ENCODE measurements at places on chromosomes 4 and X. TPM values are rescaled to one million over a fixed set of nuclear protein-coding genes. Genes with fewer than 3 reads are reported as not detected.

DNA sequence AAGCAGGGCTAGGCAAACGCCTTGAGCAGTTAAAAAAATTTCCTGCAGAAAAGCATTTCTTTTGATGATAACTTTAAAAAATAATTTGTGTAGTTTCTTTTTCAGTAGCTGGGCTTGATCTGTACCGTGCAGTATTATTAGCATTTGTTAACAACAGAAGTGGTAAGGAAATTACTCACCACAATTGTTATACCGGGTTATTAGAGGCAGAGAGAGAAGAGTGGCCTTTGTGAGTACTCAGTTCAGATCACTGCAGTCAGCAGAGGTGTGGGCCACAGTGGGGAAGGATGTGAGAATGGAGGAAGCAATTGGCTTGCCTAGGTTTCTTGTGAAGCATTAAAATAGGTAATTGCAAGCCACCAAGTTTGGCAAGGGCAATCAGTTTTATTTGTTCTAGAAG lies 14.3 kb upstream of the IL21 start:
- no peak overlapping the region for H3K4me3 ChIP-seq
- no peaks in the 10 kb centered on the region for H3K36me3 ChIP-seq
- no peak overlapping the region for H3K27ac ChIP-seq
- DNase-seq: no peak
- H3K4me1 ChIP-seq: peaks cover 10% of the 10 kb centered on the region

DNA sequence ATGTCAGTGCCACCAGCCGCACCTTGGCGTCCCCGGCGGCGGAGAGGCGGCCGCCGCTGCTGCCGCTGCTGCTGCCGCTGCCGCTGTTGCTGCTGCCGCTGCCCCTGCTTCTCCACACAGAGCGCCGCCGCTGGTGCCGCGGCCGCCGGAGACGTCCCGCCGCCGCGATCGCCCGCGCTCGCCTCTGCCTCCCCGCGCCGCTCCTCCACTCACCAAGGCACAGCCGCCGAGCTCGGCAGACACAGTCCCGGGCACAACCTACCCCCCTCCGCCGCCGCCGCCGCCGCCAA lies at the start of gene PPP3CA:
Gene PPP3CA, minus strand, starts transcription at position 260 of the 290 bp plus-strand sequence.
- DNase-seq: no peak
- H3K27ac ChIP-seq: peak within 1 kb of the TSS; percentile 94
- peaks cover 5% of the 10 kb centered on the region for H3K27me3 ChIP-seq
- peak within 1 kb of the TSS; percentile 95 for H3K4me3 ChIP-seq

- H3K36me3 ChIP-seq: no peaks in the 10 kb centered on the region
- no peak overlapping the region for H3K27ac ChIP-seq
- H3K27me3 ChIP-seq: peaks cover 4% of the 10 kb centered on the region
- no peak for DNase-seq
- peaks cover 7% of the 10 kb centered on the region for H3K4me1 ChIP-seq
Observed at GRCh38 chr4:68288393-68288740, 42.9 kb upstream of the TMPRSS11B start.

DNA sequence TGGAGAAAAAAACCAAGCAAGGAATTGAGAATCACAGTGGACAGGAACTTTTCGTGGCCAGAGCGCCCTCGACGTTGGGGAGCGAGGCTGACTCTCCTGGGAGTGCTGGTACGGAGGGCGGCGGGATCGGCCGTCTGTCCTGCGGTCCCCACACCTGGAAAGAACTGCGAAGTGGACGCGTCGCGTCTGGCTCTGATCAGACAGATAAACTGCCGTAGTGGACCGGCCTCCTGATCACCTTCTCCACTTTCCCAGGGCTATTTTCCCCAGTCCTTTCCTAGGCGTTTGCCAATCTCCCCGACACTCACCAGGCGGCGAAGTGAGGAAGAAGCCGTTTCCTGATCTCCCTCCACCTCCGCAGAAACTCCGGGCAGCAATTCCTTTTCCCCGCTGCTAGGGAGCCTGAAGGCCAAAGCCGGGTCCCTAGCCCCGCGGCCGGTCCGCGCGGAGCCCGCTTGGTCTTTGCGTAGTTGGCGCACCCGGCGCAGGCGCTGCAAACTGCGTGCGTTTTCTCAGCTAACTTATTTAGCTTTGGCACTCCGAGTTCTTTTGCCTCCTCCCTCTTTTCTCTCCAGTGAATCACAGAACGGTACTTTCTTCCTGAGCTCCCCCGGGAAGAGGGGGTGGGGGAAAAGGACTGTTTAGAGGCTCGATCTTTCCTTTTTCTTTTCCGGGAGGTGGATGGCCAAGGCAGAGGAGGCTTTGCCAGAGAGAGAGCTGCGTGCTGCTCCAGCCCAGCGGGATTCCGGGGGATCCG lies at the start of gene ARSJ:
Gene ARSJ, minus strand, starts transcription at position 500 of the 757 bp plus-strand sequence. CDS start 813 bp downstream, outside the sequence.
- peak within 1 kb of the TSS; percentile 92 for H3K4me3 ChIP-seq
- peaks cover 46% of the 10 kb centered on the region for H3K4me1 ChIP-seq
- H3K27ac ChIP-seq: peak within 1 kb of the TSS; percentile 94
- DNase-seq: peak; percentile 71

- H3K4me1 ChIP-seq: peaks cover 17% of the 10 kb centered on the region
- H3K27ac ChIP-seq: no peak overlapping the region
- no peaks in the 10 kb centered on the region for H3K36me3 ChIP-seq
Observed at GRCh38 chrX:15497865-15498264, 2.7 kb upstream of the BMX start.

DNA sequence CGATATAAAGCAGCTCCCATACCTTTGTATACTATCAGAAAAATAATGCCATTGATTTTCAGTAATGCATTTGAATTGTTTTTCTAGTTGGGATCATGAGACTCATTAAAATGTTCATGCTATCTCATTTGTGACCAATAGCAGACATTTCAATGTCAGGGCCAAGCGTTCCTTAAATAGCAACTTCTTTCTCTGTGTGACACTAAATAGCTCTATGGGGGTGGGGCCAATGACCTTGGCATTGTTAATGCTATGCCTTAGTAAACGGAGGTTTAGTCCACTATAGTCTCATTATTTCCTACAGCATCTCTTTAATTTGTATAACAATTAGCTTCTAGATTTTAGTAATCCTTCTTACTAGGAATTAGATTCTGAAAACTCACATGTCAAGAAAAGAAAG lies 48.6 kb upstream of the ARHGAP24 start:
- peaks cover 14% of the 10 kb centered on the region for H3K4me1 ChIP-seq
- H3K27me3 ChIP-seq: peaks cover 2% of the 10 kb centered on the region
- H3K4me3 ChIP-seq: no peak overlapping the region
- H3K36me3 ChIP-seq: no peaks in the 10 kb centered on the region
- H3K27ac ChIP-seq: no peak overlapping the region
- DNase-seq: no peak

- H3K27me3 ChIP-seq: no peaks in the 10 kb centered on the region
- DNase-seq: no peak
- H3K27ac ChIP-seq: no peak overlapping the region
- H3K4me1 ChIP-seq: peaks cover 9% of the 10 kb centered on the region
- H3K4me3 ChIP-seq: no peak overlapping the region
Observed at GRCh38 chr4:107650251-107650650, 69.8 kb downstream of the PAPSS1 start.

DNA sequence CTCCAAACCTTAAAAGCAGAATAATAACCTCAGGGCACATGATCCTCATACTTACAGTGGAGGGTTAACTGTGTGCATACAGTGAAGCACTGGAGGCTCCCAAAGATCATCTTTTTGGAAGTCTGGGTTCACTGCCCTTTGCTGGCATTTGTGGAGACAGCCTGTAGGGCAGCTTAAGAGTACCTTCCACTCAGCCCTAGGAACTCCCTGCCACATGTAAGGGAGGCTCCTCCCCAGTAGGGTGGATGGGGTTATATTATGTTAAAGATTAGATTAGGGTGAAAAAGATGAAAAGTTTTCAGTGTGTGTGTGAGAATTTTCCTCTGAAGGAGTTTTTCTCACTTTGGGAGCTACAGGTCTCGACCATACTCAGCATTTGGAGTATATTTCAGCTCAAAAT lies 388.4 kb downstream of the RAB28 start:
- H3K4me1 ChIP-seq: no peaks in the 10 kb centered on the region
- no peak for DNase-seq
- H3K4me3 ChIP-seq: no peak overlapping the region
- H3K27ac ChIP-seq: no peak overlapping the region
- peaks cover 2% of the 10 kb centered on the region for H3K27me3 ChIP-seq

GRCh38 chr4:179530958-179531357 lies 2088.7 kb upstream of the AGA start:
- no peak overlapping the region for H3K4me3 ChIP-seq
- H3K27ac ChIP-seq: no peak overlapping the region
- H3K36me3 ChIP-seq: no peaks in the 10 kb centered on the region
- no peak for DNase-seq

DNA sequence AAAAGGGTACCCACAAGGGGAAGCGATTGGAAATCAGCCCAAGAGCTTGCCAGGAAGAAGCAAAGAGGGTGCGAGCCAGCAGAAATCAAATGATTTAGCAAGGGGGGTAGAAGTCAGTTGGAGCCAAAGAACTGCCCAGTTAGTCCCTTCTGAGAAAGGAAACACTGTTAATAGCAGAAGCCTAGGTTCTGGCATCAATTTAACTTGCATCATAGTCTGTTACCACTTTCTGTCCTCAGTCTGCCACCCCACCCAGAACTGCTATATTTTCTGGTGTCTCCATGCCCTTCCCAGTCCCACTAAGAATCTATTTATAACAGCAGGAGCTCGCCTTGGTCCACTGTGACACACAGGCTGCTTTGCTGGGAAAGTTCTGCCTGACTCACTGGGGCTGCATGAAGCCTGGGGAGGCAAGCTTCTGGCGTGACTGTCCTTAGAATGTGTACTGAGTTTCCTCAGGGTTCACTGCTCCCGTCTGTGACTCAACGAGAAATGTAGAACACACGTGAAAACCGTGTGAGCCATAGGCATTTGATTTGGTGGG lies 157.8 kb upstream of the TTC29 start:
- DNase-seq: peak; percentile 96
- no peaks in the 10 kb centered on the region for H3K36me3 ChIP-seq
- H3K4me1 ChIP-seq: peaks cover 32% of the 10 kb centered on the region
- peak overlapping the region; percentile 94 for H3K27ac ChIP-seq

GRCh38 chr4:79170077-79170476 lies 155.8 kb downstream of the NAA11 start:
- no peak for DNase-seq
- H3K36me3 ChIP-seq: no peaks in the 10 kb centered on the region
- H3K4me3 ChIP-seq: no peak overlapping the region
- H3K27me3 ChIP-seq: no peaks in the 10 kb centered on the region

DNA sequence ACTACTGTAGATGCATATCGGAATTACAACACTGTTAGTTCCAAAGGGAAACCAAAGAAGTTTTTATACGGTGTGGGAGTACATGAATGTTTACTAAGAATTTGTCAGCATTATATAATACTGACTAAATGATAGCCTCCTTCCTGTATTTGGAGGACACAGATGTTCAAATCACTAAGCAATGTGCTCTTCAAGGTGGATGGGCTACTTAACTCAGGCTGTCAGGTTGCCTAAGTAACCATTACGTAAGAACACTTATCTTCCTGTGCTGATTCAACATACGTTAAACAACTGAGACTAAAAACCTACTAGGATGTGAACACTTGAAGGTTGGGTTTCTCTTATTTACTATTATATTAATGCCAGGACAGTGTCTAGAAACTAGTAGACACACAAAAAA lies 81.9 kb upstream of the HPGD start:
- H3K36me3 ChIP-seq: no peaks in the 10 kb centered on the region
- H3K27me3 ChIP-seq: no peaks in the 10 kb centered on the region
- no peak overlapping the region for H3K27ac ChIP-seq
- no peaks in the 10 kb centered on the region for H3K4me1 ChIP-seq
- no peak for DNase-seq
- H3K4me3 ChIP-seq: no peak overlapping the region

- DNase-seq: no peak
- no peak overlapping the region for H3K27ac ChIP-seq
- H3K4me3 ChIP-seq: no peak overlapping the region
- no peaks in the 10 kb centered on the region for H3K27me3 ChIP-seq
- no peaks in the 10 kb centered on the region for H3K36me3 ChIP-seq
Observed at GRCh38 chrX:35016051-35016450, 73.5 kb downstream of the FAM47B start.

DNA sequence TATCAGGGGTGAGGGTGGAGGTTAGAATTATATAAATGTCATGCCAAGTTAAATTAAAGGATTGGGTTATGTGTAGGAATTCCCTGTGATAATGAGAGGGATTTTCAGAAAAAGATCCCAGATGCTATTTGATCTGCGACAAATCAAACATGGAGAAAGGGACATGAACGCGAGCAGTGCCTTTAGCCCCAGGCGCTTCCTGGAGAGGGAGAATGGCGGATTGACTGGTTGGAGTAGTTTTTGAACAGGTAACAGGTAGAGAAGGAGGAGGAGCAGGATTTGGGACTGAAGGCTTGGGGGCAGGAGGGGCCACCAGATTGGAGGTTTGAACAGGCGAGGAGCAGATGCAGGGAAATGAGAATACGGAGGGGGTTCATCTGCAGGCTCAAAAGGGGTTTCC lies 67.1 kb downstream of the LRP2BP start:
- no peak overlapping the region for H3K27ac ChIP-seq
- no peak overlapping the region for H3K4me3 ChIP-seq
- H3K27me3 ChIP-seq: no peaks in the 10 kb centered on the region

GRCh38 chr4:80790152-80790551 lies 240.4 kb upstream of the BMP3 start:
- DNase-seq: no peak
- H3K36me3 ChIP-seq: peaks cover 5% of the 10 kb centered on the region
- H3K4me3 ChIP-seq: no peak overlapping the region
- H3K27me3 ChIP-seq: no peaks in the 10 kb centered on the region
- no peak overlapping the region for H3K27ac ChIP-seq

DNA sequence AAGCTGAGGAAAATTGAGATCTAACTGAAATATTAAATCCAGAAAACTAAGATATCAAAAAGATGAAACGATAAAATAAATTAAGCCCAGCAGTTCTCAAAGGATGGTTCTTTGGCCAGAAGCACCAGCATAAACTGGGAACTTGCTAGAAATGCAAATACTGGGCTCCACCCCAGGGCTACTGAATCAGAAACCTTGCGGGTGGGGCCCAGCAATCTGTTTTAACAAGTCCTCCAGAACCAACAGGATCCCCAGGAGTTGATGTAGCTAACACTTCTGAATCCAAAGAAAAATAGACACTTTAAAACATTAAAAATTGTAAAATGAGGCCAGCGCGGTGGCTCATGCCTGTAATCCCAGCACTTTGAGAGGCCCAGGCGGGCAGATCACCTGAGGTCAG lies 14.1 kb upstream of the TMEM154 start:
- H3K27ac ChIP-seq: no peak overlapping the region
- no peaks in the 10 kb centered on the region for H3K36me3 ChIP-seq
- DNase-seq: no peak
- no peak overlapping the region for H3K4me3 ChIP-seq
- H3K4me1 ChIP-seq: no peaks in the 10 kb centered on the region

The DDX53 gene
- total RNA-seq: not detected

The OTC gene
- total RNA-seq: not detected

The GLRA3 gene
- total RNA-seq: not detected

The KLB gene
- not detected for total RNA-seq
